ENCODE measurements at places on chromosomes 16 and 17.

GRCh38 chr16:17369421-17370222 lies 101.1 kb downstream of the XYLT1 start:
- DNase-seq, result peak; percentile 78

DNA sequence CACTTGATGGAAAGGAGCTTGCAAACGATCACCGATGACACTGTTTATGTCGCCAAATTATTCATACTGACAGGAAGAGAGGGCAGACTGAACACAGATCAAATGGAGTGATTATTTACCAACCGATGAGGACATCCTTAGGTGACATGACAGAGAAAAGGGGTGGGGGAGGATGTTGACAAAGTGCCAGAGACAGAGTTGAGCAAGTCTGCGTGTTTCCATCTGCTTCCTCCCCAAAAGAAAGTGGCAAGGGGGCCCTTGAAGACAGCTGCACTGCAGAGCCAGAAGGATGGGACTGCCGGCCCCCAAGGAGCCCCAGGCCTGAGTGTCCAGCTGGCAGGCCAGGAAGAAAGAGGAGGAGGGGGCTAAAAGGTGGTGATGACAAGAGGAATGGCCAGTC lies 191.0 kb upstream of the RPL38 start:
- DNase-seq, result no peak

DNA sequence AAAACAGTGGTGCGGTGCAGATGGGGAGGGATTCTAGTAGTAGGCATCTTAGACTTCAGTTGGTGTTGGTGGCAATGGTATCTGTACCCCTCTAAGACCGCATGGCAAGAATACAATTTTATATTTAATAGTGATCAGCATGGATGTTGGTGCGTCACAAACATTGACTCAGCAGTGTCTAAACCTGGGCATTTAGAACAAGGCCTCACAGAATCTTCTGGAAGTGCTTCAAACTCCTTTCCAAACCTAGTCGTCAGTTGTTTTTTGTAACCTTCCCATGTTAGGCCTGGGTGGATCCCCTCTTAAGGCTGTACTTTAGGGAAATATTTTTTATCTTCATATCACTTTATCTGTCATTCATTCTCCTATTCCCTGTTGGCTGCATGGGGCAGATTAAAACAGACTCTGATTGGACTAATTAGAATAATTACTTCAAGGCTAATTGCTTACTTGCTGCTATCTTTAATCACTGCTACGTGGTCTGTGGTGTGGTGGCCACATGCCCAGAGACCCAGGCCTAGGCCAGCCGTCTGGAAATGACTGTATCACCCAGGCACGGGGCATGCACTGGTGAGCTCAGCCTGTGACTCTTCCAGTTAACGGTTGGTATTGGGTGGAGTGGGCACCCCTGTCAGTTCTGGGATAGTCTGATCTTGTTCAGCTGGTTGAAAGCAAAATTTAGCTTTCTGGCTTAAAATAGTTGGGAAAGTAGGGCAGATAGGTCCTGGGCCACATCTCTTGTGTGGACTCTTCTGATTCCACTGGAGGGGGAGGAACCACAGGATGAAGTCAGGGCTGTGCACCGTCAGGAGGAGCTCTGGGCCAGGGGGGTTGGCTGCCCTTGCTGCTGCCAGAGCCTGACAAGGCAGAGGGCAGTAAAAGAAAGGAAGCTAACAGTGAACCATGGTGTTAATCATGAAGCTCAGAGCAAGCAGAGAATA lies 4.5 kb downstream of the ALKBH5 start:
- DNase-seq, result no peak

DNA sequence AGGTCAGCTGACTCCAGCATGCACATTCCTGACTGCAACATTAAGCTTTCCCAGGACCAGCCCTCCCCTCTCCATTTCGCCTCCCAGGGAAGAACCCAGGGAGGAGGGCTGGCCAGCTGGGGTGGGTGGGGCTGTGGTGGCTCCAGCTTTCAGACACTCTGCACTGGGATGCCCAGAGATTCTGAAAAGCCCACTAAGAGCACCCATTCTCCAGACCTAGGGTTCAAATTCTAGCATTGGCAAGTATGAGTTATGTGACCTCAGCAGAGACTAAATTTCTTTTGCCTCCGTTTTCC lies 7.8 kb downstream of the DLX3 start:
- DNase-seq, result no peak

DNA sequence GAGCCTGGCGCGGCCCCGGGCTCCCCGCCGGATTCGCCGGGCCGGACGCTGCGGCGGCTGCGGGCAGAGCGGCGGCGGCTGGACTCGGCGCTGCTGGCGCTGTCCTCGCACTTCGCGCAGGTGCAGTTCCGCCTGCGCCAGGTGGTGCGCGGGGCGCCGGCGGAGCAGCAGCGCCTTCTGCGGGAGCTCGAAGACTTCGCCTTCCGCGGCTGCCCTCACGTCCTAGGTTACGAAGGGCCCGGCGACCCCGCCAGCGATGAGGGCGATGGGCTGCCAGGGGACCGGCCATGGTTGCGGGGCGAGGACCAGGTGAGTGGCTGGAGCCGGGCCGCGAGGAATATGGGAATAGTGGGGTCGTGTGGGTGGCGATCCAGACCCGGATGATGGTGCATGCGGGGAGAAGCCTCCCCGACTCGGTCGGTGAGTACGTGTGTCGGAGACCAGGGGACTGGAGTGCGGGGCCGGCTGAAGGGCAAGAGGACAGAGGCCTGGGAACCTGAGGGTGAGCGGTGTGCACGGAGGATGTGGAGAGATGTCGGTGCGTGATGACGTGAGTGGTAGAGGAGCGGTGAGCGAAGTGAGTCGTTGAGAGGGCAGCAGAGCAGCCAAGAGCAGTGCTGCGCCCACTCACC lies 517 bp downstream of the RUNDC1 start:
- DNase-seq, result no peak

- peak; percentile 66 for DNase-seq
These were observed 122.1 kb downstream of the SKAP1 start for GRCh38 chr17:48307814-48308411.

GRCh38 chr17:38628441-38628840 lies 22.7 kb upstream of the SRCIN1 start:
- no peak for DNase-seq

- DNase-seq, result peak; percentile 9
These were observed at the start of gene NEURL4 for GRCh38 chr17:7328840-7329373. Gene NEURL4, minus strand, starts transcription at chr17:7329335. Its CDS starts 23 bp downstream, at chr17:7329312.

DNA sequence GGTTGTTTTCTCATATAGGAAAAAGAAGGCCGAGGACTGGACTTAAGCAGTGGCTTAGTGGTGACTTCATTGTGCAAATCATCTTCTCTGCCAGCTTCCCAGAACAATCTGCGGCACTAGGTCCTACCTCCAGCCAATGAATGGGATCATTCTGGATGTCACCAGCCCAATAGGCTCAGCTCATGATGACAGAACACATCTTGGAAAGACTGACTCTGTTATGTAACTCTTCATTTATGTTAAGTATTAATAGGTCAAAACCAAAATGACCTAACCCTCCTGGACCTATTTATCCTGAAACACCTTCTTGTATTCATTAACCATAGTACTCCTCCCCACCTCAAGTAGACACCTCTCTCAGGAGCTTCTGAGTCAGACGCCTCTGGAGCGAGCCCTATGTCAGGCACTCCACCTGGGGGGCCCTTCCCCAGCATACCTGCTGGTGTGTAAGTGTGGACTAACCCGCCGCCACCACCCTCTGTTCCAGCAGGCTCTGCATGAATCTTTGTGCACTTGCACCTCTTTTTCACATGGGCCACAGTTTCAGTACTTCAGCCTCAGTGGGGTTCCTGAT lies 7.2 kb downstream of the ARL2BP start:
- DNase-seq, result no peak

Data from inflammatory macrophage treated with lipopolysaccharide for 1 hour (primary cell).